NCI-H2081 treated with DMSO at 0.1 percent for 48 hours (cell line): ENCODE measurements at places on chromosomes 7 and 10.

DNA sequence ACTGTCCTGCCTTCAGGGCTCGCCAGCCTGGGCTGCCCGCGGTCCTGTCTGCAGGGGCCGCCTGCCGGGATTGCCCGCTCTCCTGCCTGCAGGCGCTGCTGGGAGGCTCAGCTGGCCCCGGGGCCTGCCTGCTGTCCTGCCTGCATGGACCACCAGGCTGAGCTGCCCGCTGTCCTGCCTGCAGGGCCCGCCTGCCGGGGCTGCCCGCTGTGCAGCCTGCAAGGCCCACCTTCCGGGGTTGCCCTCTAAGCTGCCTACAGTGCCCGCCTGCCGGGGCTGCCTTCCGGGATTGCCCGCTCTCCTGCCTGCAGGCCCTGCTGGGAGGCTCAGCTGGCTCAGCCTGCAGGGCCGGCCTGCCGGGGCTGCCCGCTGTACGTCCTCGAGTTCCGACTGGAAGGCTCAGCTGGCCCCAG, 164.4 kb downstream of the GLRX3 start:
- no peak for DNase-seq

- DNase-seq = no peak
Observed at GRCh38 chr10:69716711-69717560, 84.8 kb upstream of the COL13A1 start.

DNA sequence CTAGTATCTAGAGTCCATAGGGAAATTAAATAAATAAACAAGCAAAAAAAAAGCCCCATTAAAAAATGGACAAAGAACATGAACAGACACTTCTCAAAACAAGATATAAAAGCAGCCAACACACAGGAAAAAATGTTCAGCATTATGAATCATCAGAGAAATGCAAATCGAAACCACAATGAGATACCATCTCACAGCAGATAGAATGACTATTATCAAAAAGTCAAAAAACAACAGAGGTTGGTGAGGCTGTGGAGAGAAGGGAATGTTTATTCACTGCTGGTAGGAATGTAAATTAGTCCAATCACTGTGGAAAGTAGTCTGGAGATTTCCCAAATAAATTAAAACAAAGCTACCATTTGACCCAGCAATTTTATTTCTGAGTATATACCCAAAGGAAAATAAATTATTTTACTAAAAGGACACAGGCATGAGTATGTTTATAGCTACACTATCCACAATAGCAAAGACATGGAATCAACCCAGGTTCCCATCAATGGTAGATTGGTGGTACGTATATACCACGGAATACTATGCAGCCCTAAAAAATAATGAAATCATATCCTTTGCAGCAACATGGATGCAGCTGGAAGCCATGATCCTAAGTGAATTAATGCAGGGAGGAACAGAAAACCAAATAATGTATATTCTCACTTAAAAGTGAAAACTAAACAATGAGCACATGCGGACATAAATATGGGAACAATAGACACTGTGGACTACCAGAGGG, 366.5 kb upstream of the SEMA3C start:
- DNase-seq = no peak

- DNase-seq = no peak
Observed at GRCh38 chr7:129702761-129703338, 91.3 kb downstream of the NRF1 start.

DNA sequence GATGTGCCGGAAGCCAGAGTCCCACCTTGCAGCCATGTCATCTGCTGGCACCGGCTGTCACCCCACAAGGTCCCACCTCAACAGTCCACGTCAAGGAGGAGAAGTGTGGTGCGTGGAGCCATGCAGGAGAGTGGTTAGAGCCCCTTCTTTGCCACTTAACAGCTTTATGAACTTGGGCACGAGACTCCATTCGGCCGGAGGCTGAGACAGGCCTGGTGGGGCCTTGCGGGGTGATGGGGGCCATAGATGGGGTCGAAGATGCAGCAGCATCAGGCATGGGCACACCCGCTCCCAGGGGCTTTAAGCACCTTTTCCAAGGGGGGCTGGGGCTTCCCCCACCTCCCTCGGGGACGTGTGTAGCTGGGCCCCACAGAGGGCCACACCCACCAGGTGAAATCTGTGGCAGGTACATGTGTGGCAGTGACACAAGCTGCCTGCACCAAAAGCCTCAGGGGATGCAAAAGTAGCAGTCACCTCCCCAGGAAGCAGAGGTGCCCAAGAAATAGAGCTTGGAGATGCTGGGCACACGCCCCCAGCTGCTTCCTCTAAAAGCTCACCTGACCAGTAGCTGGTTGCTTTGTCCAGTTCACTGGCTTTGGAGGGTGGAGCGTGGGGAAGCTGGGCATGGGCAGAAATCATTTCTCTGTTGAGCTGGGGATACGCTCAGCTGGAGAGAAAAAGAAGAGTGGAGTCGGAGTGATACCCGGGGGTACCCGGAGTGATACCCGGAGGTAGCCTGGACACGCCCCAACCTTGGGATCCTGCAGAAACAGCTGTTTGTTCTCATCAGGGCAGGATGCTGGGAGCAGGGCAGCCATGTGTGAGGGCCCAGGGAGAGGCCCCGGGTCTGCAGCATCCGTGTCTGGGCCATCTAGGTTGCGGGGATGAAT, 199.8 kb downstream of the EBF3 start:
- no peak for DNase-seq

DNA sequence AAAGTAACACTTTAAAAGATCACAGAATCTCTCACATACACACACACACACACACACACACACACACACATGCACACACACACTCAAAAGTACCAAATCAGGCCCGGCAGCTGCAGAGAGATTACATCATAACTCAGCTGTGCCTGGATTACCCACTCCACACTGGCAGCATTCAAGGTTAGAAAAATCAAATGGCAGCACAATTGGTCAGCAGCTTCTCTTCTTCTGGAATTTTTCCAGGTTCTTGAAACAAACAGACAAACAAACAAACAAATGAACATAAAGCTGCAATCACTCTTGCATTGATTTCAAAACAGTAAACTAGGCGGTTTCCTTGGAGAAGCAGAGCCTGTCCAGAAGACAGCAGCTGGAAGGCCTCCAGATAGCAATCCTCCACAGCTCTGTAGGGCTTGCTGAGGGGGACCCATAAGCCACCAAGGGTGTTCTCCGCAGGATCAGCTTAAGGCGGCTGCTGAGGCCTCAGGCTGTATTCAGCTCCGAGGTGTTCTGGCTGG, 24.5 kb upstream of the FAM133B start:
- no peak for DNase-seq
